ENCODE measurements at places on chromosomes 11 and 22.
A peak's percentile ranks its signal among the peaks of the same experiment; 100 is the strongest.

DNA sequence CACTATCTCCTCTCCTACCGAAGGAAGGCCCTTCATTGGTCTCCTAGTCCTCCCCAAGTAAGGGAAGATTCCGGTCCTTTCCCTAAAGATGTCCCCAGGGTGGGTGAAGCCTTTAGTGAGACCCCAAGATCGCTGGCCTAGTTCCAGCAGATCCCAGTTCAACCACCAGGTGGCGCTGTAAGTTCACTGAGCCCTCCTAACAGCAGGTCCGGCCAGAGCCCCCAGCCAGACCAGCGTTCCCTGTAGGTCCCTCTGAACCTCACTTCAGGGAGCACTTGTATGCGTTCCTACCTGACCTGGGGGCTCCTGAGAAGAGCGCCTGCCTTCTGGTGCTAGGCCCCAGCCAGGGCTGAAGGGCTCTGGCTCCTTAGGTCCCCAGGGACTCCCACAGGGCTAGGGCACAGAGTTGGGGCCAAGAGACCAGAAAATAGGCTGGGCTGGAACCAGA, 38.1 kb downstream of the LMO1 start:
- peak; percentile 91 for DNase-seq

- DNase-seq: no peak
Observed at GRCh38 chr11:42244376-42244775, 784.9 kb upstream of the LRRC4C start.

- no peak for DNase-seq
Observed at GRCh38 chr11:86396396-86396795, 21.7 kb downstream of the CCDC81 start.

GRCh38 chr22:24503137-24503842, 8.2 kb downstream of the UPB1 start:
- DNase-seq: no peak

DNA sequence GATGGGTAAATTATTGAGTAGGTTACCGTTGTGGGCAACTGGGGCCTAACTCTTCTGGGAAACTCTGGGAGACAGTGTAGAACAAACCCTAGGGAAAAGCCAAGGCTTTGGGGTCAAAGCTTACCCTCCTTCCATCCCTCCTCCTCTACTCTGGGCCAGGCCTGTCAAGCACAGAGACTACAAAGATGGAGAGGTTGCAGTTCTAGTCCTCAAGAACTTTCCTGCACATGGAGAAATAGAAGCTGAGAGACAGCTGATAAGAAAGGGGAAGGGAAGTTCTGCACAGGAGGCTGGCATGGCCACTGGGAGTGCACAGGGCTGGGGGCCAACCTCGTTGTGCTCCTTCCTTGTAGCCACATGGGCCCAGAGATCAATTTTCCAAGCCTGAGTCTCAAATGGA, 67.2 kb upstream of the ALX4 start:
- no peak for DNase-seq

DNA sequence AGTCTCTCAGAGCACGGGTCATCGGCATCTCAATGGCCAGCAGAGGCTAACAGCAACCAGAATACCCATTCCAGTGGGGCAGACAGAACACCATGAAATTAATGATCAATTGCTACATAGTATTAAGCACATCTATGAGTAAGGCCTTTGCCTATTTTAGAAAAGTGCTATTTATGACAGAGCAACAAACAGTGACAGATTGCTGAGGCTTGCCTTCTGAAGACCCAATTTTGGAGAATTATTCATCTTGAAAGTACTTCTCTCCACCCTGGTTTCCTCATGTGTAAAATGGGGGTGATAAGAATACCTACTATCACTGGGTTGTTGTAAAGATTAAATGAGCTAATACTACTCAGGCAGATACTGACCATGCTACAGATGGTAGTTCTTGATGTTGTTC, 232.7 kb downstream of the TENM4 start:
- no peak for DNase-seq

GRCh38 chr11:111388420-111388819, 9.3 kb upstream of the POU2AF1 start:
- DNase-seq: no peak

- DNase-seq: peak; percentile 60
Observed at GRCh38 chr11:65112546-65113360, 1.1 kb downstream of the TM7SF2 start.

Measured in posterior cingulate gyrus (tissue), 11 donors.